Naive B cell (primary cell): ENCODE measurements at places on chromosomes 13 and 19.

GRCh38 chr13:102977471-102977870, 88.7 kb downstream of the SLC10A2 start:
- no peak for DNase-seq

- no peak for DNase-seq
Observed at GRCh38 chr13:23724196-23724970, 154.2 kb downstream of the TNFRSF19 start.

- DNase-seq, result no peak
Observed at GRCh38 chr19:38898788-38899446, 501 bp downstream of the SIRT2 start.

- DNase-seq, result no peak
Observed at GRCh38 chr19:48630296-48631063, 6.7 kb downstream of the DBP start.
